ENCODE measurements at places on chromosomes 1 and 21.

- no peak for DNase-seq
These were observed 2.5 kb upstream of the PADI6 start for GRCh38 chr1:17369466-17369865.

DNA sequence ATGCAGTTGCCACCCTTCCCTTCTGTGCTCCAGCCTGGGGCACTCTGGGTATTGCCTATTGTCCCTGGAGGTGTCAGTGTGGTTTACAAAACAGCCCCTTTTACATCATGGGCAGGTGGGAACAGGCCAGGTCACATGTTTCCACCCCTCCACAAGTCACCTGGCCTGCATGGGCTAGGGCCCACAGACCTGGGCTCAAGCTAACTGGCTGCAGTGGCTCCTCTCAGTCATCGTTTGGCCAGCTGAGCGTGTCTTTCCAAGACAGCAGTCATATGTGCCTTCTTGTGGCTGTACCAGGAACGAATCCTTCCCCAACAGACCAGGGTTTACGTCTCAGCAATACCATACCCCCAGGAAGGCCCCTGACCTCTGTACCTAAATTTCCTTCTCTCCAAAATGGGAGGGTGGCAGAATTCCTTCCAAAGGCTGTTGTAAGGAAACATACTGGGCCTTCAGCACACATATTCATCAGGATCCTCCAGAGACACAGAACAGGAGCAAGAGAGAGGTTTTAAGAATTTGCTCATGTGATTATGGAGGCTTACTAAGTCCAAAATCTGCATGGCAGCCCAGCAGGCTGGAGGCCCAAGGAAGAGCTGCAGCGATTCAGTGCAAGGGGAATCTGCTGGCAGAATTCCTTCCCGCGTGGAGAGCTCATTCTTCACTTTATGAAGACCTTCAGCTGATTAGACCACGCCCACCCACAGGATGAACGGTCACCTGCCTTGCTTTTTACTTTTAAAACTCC, 10.6 kb upstream of the TAS1R2 start:
- DNase-seq: no peak

- DNase-seq: no peak
These were observed 25.3 kb upstream of the TRAPPC10 start for GRCh38 chr21:43986544-43987451.

DNA sequence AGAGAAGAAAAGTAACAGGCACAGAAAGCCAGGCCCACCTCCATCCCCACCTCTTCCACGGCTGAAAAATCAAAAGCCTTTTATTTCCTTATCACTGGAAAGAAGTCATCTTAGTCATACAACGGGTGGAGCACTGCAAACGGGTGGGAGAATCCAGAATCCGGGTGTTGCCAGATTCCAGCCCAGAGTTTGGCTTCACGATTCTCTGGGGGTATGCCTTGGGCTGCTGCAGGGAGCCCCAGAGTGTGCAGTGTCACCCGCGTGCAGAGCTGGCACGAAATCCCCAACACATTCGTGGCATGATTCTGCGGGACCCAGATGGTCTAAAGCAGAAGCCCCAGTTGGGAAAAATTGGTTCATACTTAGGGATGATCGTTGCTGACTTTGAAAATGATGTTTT, 2.6 kb upstream of the NPPA start:
- DNase-seq: no peak

DNA sequence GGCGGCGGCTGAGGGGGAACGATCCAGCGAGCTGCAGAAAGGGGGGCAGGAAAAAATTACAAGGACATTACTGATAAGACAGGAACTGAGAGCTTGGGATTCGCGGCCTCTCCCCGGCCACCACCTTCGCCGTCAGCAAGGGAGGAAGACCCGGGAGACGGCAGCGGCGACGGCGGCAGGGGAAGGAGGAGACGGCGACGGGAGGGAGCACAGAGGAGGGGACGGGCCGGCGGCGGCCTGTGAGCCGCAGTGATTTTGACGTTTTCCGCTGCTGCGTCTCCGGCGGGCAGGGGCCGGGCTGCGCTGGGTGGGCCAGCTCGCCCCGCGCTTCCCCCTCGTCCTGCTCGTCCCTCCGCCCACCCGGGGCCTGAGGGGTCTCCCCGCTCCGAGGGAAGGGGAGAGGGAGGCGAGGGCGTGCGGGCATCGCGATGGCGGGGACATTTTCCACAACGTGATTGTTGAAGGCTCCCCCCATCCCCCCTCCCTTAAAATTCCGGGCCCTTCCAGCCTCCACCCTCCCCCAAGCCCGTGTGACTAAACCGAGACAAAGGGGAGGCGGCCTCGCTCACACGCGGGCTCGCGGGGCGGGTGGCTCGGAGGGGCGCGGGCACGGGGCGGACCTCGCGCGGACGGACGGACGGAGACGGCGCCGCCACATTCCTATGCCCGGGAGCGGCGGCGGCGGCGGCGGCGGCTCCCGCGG, 407 bp downstream of the CAMSAP2 start:
- peak; percentile 4 for DNase-seq

GRCh38 chr1:18009478-18009961, 98.1 kb upstream of the IGSF21 start:
- no peak for DNase-seq

- no peak for DNase-seq
These were observed 170.2 kb downstream of the PLPP3 start for GRCh38 chr1:56409112-56409691.

GRCh38 chr1:66533804-66534740, at the start of gene SGIP1:
TSS of gene SGIP1 (plus strand) at chr1:66534153. CDS start at chr1:66534359, 206 bp downstream.
- no peak for DNase-seq

GRCh38 chr1:70290218-70290617, 64.3 kb downstream of the ANKRD13C start:
- DNase-seq: no peak

DNA sequence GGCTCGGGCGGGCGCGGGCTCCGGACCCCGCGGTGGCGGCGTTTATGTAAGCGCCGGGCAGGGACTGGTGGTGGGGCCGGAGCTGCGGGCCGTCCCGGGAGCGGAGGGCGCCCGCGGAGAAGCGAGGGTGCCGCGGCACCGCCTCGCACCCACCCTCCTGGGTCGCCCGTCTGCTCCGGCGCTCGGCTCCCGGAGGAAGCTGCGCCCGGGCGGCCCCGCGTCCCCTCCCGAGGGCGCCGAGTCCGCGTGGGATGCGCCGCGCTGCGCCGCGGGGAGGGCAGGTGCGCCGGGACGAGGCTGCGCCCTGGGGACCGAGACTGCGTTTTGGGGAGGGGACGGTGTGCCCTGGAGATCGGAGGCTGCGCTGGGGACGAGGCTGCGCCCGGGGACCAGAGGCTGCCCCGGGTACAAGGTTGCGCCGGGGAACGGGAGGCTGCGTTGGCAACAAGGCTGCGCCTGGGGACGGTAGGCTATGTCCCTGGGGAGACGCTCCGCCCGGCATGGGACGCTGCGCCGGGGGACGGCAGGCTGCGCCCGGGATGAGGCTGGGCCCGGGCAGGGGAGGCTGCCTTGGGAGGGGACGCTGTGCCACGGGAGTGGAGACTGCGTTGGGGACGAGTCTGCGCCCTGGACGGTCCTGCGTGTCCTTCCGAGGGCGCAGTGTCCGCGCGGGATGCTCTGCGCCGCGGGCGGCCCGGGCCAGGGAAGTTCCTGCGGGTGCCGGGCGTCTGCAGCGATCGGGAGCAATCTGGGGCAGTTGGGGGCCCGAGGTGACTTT, 627 bp downstream of the ADARB1 start:
- DNase-seq: no peak

- no peak for DNase-seq
These were observed 62.0 kb upstream of the MACF1 start for GRCh38 chr1:39142401-39143060.

DNA sequence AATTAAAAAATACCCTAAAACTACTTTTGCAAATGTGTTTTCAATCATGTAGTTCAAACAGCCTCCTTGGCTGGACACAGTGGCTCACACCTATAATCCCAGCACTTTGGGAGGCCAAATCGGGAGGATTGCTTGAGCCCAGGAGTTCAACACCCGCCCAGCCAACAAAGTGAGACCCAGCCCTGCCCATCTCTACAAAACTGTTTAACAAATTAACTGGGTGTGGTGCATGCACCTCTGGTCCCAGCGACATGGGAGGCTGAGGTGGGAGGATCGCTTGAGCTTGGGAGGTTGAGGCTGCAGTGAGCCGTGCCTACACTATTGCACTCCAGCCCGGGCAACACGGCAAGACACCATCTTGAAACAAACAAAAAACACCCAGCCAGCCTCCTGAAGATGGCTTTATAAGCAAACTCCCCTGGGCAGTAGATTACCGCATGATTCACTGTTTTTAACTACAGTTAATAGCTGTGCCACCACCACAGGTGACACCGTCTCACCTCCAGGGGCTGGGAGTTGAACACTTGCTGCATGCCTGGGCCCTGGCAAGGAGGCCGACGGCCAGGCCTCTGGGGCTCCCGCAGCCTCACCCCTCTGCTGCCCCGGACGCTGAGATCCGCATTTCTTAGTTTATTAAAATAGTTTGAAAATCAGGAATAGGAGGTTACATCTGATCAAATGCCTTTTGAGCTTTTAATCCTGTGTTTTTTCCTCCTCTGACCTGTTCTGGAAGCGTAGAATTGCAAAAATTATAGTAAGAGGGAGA, 16.2 kb downstream of the PTTG1IP start:
- DNase-seq: no peak

GRCh38 chr21:25568246-25568645, 39.0 kb downstream of the MRPL39 start:
- no peak for DNase-seq

- no peak for DNase-seq
These were observed 36.8 kb downstream of the MAB21L3 start for GRCh38 chr1:116147972-116148371.

DNA sequence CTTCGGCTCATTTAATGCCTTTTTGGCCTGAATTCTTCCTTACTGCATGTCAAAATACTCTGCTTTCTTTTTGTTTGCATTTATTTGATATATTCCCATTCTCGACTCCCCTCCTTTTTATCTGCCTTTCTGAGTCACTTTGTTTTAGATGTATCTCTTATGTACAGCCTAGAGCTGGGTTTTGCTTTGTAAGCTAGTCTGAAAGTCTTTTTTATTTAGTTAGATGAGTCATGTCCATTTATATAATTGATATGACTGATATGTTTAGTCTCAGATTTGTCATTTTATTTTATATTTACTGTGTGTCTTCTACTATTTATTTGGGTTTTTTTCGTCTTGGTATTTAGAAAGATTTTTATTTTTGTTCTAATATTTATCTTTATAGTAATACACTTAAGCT, 33.6 kb upstream of the GNG5 start:
- DNase-seq: no peak

DNA sequence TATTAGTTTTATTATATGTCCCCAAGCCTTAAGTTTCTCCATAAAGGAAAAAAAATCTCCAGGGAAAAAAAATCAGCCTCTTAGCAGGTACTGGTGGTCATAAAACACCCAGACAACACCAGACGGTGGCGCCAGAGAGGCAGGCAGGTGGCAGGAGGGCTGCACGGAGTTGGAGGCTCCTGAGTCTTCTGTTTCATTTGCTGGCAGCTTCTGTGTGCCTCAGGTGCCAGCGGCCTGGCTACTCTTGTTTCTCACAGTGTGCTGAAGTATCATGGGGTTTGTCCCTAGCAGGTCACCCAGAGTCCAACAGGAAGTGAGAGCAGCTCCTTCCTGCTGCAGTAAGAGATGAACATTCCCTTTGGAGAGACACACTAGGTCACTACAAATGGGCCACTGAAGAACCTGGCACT, 123.3 kb upstream of the GADD45A start:
- DNase-seq: peak; percentile 86

DNA sequence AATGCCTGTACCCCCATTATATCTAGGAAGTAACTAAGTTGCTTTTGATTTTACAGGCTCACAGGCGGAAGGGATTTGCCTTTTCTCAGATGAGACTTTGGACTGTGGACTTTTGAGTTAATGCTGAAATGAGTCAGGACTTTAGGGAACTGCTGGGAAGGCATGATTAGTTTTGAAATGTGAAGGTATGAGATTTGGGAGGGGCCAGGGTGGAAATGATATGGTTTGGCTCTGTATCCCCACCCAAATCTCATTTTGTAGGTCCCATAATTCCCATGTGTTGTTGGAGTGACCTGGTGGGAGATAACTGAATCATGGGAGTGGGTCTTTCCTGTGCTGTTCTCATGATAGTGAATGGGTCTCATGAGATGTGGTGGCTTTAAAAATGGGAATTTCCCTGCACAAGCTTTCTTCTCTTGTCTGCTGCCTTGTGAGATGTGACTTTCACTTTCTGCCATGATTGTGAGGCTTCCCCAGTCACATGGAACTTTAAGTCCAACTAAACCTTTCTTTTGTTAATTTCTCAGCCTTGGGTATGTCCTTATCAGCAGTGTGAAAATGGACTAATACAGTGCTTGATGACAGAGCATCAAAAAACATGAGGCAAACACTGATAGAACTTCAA, 1119.5 kb downstream of the PLA2G4A start:
- DNase-seq: no peak

- DNase-seq: no peak
These were observed 8.1 kb downstream of the TOR3A start for GRCh38 chr1:179089827-179090482.

DNA sequence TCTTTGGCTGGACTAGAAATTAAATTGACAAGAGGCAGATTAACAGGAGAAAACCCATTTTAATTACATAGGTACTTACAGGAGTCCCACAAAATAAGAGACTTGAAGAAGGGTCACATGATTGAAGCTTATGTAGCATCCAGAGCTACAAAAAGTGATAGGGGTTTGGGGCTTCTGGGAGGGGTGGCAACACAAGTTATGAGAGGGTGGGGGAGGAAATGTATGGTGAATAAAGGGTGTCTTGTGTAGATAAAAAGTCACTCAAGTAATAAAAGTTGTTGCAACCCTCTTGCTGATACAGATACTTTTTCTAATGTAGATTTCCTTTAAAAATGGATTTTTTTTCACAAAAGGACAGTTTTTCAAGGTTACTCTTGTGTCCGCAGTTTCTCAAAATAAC, 24.0 kb downstream of the USP25 start:
- no peak for DNase-seq

DNA sequence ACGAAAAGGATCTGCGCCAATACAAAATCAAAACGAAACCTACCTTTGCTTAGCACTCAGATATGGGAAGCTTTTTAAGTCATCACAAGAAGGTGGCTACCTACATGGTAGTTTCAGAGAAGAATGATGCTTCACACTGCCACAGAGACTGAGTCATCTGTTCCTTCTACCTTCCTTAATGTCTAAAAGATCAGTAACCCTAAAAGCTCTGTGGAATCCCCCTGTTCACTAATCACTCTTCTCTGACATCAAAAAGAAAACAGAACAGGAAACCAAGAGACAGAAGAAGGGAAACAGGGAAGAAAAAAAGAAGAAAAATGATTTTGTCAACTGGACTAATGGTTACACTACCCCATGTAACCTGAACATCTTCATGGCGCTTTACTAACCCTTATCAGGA, 177.2 kb downstream of the SMYD3 start:
- no peak for DNase-seq

- DNase-seq: no peak
These were observed 240.4 kb downstream of the DPYD start for GRCh38 chr1:97680470-97680869.

GRCh38 chr1:26530895-26531598, 1.5 kb downstream of the RPS6KA1 start:
- DNase-seq: no peak

- DNase-seq: no peak
These were observed 54.1 kb downstream of the CD2 start for GRCh38 chr1:116808200-116808847.

Data from stimulated activated CD8-positive, alpha-beta memory T cell treated with anti-CD3 and anti-CD28 coated beads, Interleukin-7, amount 100 ng/mL, for 24 hours (primary cell).